Islet precursor cell (in vitro differentiated cells): ENCODE measurements at places on chromosomes 11 and 22.

- no peak for DNase-seq
Measured at GRCh38 chr11:68651985-68652682, 32.2 kb upstream of the GAL start.

GRCh38 chr11:94885133-94885532 is 88.2 kb downstream of the CWC15 start:
- DNase-seq = no peak

GRCh38 chr22:25628494-25628893 is 64.0 kb downstream of the GRK3 start:
- DNase-seq = no peak

- no peak for DNase-seq
Measured at GRCh38 chr11:61141601-61142028, 19.6 kb downstream of the VPS37C start.

DNA sequence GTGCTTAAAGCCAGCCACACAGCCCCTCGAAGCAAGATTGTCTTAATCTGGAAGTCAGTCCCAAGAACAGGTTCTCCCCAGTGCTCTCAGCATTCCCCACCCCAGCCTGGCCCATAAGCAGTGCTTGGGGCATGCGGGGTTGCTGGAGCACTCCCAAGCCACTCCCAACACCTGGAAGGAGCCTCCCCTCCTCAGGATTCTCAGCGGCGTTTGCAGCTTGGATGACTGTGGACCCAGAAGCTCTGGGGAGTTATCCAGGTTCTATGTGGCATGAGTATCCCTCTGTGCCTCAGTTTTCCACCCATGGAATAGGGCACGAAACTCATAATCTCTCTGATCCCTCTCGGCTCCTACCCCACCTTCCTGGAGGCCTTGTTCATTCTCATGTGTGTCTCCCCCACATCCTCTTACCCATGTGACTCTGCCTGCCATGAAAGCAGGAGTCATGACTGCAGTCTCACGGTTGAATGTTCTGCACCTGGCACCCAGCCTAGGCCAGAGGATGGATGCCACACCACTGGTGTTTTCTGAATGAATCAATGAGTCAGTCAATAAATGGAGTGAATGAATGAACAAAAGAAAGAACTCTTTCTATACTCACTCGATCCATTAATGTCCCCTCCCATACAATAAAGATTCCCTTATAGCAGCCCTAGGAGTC is 33.4 kb upstream of the WNT7B start:
- DNase-seq = no peak

DNA sequence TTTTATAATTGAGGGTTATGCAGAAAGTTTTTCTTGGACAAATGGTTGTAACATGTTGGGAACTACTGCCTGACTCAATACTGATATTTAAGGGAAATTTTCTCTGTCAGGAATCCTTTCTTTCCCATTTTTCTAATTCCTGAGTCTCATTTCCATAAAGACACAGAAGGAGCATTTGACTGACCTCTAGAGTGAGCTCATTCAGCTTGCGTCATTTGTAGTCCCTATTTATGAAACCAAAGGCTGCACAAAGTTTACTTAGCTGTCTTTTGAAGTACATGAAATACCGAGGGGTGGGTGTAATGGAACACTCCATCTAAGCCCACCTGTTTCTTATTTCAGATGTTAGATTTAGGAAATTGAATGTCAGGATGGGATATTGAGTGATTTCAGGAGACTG is 359.5 kb upstream of the C11orf87 start:
- no peak for DNase-seq

DNA sequence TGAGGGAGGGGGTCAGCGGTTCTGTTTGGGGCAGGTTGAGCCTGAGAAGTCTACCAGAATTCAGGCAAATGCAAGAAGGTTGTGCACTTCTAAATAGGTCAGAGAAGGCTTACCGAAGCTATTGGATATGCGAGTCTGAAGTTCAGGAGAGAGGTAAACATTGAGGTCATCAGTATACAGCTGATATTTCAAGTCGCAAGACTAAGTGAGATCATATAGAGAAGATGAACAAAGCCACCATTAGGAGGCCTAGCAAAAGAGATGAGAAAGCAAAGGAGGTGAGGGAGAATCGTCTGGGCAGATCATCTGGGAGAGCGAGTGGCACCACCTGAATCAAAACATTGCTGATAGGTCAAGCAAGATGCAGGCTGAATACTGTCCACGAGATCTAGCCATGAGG is 430.6 kb downstream of the BUD13 start:
- DNase-seq = peak; percentile 29
